ENCODE measurements at places on chromosomes 2 and 18.

DNA sequence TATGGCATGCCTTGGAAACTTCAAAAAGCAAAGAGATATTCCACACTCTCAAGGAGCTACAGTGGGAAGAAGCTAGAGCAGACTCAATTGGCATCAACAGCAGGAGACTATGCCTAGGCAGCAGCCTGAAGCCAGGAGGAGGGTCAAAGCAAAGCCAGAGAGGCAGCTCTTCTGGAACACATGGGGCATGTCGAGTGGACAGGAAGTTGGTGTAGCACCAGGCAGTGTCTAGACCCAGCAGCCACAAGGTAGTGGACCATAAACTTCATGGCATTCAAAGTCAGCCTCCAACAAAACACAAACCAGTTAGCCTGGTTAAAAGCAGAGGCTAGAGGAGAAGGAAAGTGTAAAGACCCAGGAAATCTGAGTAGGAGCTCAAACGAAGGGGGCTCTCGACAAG, 311.2 kb upstream of the PKDCC start:
- DNase-seq = no peak

DNA sequence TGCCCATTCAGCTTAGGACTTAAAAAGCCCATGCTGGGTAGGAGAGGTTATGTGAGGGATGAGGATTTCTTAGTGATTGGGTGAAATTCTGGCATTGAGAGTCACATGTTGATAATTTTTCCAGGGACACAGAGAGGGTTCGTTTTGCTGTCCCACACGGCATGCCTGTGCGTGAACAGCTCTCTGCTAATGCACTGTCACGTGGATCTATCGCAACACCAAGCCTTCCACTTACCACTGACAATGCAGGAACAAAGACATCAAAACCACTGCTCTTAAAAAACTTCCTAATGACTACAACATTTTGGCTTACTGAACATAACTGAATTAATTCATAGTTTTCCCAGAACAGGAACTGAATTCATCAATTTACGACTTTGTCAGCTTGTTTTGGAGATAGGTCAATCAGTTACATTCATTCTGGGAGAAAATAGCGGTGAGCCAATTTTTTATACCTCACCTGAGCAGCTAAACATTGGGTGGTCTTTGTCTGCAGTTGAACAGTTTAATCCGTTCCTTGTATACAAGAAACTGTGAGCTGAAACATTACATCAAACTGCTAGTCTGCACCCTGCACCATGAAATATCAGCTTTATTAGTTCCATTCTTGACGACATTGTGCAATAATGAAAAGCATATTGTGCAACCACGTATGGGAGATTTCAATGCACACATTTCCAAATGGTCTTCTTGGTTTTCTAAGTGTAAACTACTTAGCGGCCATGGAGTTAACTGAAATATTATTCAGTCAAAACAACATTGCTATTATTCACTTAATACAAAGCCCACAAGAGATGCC, 127.1 kb downstream of the LPIN1 start:
- DNase-seq = no peak

- no peak for DNase-seq
These were observed 131.3 kb downstream of the MAP4K4 start for GRCh38 chr2:101828673-101829334.

DNA sequence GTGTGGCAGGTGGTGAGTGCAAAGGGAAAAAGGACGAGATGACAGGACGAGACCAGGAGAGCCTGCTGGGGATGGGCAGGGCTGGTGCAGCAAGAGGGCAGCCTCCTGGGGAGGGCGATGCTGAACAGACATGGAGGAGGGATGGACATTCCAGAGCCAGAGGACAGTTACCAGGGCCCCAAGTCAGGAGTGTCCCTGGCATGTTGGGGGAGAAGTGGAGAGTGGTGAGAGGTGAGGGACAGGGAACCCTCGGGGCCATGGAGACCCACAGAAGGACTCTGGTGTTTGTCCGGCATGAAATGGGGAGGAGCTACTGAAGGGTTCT, 19.0 kb downstream of the MTERF4 start:
- DNase-seq = no peak

- DNase-seq = peak; percentile 99
These were observed at the start of gene CKAP2L for GRCh38 chr2:112764071-112765044. Gene CKAP2L, minus strand, starts transcription at chr2:112764609. Its CDS starts 11 bp downstream, at chr2:112764598.

DNA sequence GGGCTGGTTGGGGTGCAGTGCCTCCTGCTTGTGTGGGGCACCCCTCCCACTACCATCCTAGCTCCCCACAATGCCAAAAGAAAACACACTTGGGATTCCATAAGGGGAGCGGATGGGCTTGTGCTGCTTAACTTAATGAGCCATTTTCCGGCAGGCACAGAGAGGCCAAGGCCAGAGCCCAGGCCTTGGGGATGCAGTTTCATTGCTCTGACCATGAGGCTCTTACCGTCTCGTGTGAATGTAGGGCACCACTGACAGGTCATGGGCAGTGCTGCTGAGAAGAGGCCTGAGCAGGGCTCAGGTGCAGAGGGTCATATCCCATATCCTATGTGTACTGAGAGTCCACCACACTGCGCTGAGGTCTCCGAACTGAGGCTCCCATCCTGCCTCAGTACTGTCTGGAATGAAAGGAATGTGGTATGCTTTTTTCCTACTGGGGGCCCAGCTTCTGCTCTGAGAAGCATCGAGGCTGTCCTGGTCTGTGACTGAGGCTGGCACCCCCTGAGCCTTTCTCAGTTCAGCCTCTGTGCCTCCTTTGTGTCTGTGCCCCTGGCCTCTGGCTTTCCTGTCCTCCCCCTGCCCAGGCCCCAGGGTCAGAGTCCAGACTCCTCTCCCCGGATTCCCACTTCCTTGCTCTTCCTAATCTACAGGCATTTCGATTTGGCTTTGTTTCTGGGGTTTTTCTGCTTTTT, 45.2 kb upstream of the MAPRE3 start:
- DNase-seq = no peak

GRCh38 chr2:46632349-46632748, 153.0 kb downstream of the TMEM247 start:
- DNase-seq = no peak

DNA sequence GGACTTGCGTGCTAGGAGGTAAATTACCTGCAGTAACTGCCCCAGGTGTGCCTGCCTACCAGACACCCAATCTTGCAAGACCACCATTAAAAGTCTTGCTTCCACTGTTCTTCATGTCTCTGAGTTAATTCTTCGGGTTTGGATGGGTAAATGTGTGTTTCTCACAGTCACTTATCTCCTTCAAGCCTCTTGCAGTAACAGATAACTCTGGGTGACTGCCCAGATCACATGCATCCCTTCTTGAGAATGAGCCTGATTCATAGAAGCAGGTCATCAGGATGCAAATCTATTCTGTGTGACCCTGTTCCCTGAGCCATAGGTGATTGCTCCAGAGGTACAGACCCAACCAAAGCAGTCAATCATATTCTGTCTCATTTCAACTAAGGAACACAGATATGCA, 194.6 kb downstream of the METTL4 start:
- DNase-seq = no peak

DNA sequence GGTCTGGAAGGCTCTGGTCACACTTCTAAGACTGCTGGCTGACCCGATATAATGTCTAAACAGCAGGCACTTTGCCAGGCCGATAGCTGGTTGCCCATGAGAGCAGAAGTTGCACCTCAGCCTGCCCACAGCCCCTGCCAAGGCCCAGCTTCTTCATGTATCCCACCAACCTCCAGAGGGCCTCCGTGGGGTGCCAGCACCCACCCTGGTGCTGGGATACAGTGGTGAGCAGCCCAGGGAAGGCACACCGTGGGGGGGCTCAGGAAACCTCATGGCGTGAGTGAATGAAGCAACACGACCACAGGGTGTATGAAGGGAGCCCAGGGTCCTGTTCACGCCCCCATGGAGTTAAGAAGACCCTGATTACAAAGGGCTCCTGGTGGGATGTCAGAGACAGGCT, 16.2 kb upstream of the GLI2 start:
- DNase-seq = no peak

DNA sequence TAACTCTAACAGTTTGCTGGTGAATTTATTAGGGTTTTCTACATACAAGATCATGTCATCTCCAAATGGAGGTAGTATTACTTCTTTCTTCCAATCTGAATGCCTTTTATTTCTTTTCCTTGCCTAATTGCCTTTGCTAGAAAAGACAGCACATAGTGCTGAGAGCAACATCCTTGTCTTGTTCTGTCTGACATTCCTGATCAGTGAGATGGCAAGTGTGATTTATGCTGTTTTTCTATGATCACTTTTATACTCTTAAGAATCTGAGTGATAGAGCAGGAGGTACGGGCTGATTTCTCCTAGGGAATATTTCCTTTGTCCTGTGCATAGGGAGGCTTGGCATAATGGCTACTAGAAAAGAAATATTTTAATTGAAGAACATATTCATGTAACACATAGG, 17.3 kb downstream of the LYPD6B start:
- peak; percentile 8 for DNase-seq

GRCh38 chr2:46535896-46536295, 56.5 kb downstream of the TMEM247 start:
- DNase-seq = no peak

GRCh38 chr2:240292035-240292574, 143.4 kb upstream of the GPC1 start:
- no peak for DNase-seq

DNA sequence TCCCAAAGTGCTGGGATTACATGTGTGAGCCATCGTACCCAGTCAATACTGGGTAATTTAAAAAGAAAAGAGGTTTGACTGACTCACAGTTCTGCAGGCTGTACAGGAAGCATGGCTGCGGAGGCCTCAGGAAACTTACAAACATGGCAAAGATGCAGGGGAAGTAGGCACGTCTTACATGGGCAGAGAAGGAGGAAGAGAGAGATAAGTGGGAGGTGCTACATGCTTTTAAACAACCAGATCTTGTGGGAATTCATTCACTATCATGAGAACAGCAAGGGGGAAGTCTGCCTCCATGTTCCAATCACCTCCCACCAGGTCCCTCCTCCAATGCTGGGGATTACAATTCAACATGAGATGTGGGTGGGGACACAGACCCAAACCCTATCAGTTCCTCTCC, 192.5 kb downstream of the ATAD2B start:
- no peak for DNase-seq

DNA sequence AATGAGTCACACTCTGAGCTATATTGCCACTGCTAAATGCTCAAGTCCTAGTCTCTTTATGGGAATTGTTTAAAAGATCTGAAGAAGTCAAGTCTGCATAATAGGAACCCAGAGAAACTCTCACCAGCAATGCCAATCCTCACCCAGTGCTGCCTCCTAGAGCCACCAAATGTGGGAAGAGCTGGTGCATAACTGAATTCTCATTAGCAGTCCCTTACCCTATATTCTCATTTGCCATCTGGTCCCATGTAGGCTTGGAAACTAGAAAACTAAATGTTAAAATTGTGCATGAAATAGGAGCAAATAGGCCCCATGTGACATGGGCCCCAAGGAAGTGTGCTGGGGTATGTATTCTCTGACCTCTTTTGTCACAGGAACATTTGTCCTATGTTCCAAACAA, 224.4 kb upstream of the SMAD2 start:
- no peak for DNase-seq

DNA sequence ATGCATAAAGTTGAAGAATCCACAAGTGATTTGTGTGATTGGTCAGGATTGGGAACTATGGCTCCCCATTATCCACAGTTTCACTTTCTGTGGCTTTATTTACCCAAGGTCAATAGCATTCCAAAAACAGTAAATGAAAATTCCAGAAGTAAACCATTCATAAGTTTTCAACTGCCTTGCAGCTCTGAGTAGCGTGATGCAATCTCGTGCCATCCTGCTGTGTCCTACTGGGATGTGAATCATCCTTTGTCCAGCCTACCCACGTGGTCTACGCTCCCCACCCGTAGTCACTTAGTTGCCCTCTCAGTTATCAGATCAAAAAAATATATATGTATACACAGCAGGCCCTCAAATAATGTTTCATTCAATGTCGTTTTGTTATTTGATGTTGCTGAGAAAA, 89.0 kb upstream of the DLGAP1 start:
- no peak for DNase-seq

- no peak for DNase-seq
These were observed 51.4 kb upstream of the SPAG16 start for GRCh38 chr2:213232649-213233437.

- no peak for DNase-seq
These were observed 130.1 kb downstream of the MAP2 start for GRCh38 chr2:209553913-209554312.

GRCh38 chr18:3710712-3711301, 260.8 kb downstream of the TGIF1 start:
- peak; percentile 57 for DNase-seq

DNA sequence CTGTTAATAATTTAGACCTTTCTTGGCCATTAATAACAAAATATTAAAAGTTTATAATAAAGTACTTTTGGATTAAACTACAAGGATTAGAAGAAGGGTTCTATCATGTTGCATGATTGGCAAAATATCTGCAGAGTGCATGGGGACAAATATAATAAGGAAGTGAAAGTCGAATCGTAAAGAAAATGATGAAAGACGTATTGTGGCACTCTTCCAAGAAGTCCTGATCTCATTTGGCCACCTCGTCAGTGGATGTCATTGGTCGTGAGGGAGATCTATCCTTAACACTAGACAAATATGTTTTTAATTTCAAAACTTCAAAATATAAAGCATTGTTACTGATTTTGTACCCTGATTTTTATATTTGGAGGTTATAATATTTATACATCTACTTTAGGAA, 197.7 kb upstream of the STON1 start:
- no peak for DNase-seq

GRCh38 chr2:171325886-171326585, 107.8 kb downstream of the METTL8 start:
- no peak for DNase-seq

DNA sequence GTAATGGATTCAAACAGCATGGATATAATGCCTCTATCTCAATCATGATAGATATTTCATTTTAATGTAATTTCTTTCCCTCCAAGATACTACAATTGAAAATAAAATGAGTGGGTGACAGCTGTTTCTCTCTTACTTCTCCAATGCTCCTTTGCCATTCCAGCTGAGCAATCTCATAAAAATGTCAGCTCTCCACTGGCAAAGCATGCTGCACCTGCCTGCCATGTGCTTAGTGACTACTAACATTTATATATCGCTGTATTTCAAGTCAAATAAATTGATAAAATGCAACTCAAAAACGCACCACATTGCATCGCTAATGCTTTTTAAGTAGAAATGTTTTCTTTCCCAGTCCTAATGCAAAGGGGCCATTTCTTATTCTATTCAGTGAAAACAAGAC, 1093.9 kb downstream of the CBLN2 start:
- DNase-seq = no peak

DNA sequence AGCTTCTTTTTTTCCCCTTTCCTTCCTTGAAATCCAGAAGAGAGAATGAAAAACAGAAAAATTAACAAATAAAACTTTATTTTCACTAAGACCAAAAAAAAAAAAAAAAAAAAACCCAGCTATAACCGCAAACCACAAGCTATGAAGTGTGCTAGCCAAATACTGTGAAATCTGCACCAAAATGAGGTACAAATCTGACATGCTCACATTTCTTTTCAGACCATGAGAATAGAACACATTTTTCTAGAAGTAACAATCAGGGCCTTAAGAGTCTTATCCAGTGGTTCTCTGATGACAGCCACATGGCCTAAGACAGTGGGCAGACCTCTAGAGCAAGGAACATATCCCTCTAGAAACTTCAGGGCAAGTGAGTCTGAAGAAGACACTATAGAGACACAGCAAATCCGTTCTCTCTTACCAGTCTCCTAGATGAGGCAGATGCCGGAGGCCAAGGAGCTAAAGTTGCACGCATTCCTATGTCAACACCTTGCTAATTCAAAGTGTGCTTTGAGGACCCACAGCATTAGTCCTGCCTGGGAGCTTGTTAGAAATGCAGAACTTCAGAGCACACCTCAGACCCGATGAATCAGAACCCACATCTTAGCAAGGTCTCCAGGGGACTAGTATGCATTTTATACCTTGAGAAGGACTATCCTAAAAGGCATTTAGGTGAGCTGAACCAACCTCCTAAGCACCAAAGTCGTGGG, 317.1 kb downstream of the MYCN start:
- no peak for DNase-seq

GRCh38 chr18:46319783-46320182, 215.6 kb downstream of the HAUS1 start:
- DNase-seq = no peak

Measured in NCI-H226 (cell line).